ENCODE measurements at places on chromosomes 6 and 20. TPM values are rescaled to one million over a fixed set of nuclear protein-coding genes. Genes with fewer than 3 reads are reported as not detected.

DNA sequence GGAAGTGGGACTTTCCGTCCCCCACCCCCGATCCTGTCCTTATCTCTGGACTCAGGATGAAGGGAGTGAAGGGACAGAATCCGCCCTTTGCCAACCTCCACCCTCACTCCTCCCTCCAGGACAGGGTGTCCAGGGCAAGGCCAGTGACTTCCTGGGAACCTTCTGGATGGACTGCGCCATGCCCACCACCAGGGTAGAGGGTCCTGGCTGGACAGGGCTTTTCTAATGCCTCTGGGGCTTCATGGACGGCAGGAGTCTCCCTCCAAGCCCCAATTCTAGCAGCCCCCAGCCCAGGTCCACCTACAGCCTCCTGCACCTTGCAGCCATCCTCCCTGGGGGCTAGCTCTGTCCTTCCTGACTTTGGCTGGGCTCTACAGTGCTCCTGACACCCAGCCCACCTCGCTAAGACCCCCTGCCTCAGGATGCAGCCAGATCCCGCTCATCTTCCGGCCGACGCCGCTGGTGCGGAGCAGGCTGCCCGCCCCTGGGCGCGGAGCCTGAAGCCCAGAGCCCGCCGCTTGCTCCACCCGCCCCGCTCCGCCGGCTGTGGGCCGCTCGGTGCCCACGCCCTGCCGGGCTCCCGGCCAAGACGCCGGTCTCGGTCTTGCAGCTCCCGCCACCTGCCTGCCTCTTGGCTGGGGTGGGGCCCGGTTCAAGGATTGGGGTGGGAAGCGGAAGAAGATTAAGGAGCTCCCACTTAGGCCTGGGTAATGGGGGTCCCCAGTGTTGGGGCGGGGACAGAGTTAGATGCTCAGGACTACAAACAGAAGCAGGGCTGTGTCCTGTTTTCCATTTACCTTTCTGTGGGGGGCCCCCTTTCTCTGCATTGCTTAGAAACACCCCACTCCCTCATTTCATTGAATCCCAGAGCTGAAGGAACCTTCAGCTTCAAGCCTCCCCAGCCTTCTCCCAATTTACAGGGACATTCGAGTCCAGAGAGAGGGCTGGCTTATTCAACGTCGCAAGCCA, 72.8 kb downstream of the MDGA1 start:
- DNase-seq: peak; percentile 60

DNA sequence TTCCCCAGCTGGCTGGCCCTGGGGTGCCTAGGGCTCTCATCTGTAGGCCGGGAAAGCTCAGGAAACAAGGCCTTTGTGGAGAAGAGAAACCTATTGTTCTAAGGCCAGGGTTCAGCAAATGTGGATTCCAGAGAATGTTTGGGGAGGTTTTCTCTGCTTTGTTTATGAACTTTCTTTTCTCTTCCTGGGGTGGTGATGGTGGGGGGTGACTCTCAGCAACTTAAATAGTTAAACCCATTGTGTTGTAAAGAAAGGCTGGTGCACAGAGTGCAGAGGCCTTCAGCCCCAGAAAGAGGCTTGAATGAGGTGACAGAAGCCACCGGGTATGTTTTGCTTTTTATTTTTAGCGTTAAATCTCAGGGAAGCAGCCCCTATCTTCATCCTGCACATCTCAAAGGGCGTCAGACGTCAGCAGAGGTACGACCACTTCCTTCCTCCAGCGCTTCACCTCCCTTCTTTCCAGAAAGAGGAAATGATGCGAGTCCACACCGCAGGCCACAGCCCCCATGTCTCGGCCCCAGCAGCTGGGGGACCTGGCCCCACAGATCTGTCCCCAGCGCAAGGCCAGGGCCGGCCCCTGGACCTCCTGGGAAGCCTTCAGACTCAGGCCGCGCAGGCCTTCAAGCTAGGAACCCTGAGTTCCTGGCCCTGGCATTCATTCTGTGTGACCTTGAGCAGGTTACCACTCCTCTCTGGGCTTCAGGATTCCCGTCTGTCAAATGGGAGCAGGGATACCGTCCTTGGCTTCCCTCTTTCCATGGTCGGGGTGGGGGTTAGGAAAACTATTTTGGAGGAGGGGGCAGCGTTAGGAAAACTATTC, 605 bp upstream of the PPP1R16B start:
- DNase-seq: peak; percentile 65

CNBD2 gene
- 8.3 TPM for total RNA-seq

- DNase-seq: no peak
Measured at GRCh38 chr6:37095997-37096396, 74.0 kb upstream of the PIM1 start.

ROS1 gene
- not detected for total RNA-seq

CCHCR1 gene
- 21.8 TPM for total RNA-seq

GRCh38 chr6:107576852-107577251, 86.9 kb downstream of the SOBP start:
- DNase-seq: no peak

- no peak for DNase-seq
Measured at GRCh38 chr6:144305985-144306384, 20.9 kb downstream of the UTRN start.

- no peak for DNase-seq
Measured at GRCh38 chr6:34992376-34992775, 103.3 kb downstream of the ANKS1A start.

PERP gene
- under 0.01 TPM for total RNA-seq

- DNase-seq: no peak
Measured at GRCh38 chr6:12324099-12324498, 33.9 kb downstream of the EDN1 start.

DNA sequence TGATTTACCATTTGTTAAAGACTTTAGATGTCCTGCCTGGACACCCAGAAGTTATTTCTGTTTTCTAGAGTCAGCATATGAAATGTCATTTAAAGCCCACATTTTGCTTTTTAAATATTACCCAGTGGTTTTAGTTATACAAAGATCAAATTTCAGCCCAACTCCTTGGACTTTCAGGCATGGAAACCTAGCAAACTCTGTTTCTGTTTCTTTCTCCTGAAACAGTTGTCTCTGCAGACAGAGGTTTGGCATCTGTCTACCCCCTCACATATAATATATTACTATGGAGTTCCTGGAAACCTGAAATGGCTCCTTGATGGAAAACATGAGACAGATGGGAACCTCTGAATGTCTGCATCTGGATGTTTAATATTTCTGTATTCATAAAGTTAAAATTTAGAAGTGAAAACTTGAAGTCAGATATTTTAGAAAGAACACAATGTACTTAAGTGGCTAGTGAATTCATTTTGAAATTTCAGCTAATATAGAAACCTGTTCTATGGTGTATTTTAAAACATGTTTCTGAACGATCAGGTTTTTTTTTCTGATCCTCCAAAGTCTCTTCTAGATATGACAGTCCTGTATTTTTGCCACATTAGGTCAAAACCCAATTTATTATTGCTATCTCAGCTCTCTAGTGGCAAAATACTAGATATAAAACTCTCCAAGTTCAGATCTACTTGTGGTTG, 743.3 kb downstream of the CD109 start:
- no peak for DNase-seq

PRSS35 gene
- total RNA-seq: not detected

- DNase-seq: no peak
Measured at GRCh38 chr6:10532392-10532791, 11.2 kb downstream of the GCNT2 start.

DNA sequence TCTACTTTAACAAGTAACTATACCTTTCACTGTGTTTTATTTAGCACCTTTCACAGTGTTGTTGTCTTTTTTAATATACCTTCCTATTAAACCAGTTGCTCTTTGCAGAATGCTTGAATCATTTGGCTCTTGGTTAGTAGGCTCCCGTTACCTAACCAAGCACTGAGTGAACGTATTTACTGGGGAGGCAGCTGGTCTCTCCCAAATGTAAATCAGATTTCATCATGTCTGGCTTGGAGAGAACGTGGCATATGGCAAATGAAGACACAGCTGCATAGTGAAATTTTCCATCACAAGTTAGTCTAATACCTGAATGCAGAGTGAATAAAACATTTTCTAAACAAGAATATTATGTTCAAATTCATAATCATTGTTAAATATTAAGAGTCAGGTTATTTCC, 12.4 kb downstream of the HTR1E start:
- DNase-seq: no peak

DNA sequence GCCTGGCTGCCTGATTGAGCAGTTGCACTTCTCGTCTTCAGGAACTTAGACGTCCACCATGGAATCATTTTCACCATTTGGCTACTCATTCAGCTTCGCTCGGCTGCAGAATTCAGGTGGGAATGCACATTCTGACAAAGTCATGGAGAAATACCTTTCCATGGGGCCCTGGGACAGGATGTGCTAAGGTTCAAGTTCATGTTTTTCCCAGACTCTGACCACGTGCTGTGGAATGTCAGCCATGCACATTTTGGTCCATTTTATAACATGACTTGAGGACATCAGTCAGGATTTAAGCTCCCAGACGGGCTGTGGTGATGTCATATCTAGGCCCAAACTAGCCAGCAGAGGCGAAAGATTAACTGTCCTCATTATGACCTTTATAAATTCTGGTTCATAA, 205.3 kb downstream of the TBXT start:
- no peak for DNase-seq

DNA sequence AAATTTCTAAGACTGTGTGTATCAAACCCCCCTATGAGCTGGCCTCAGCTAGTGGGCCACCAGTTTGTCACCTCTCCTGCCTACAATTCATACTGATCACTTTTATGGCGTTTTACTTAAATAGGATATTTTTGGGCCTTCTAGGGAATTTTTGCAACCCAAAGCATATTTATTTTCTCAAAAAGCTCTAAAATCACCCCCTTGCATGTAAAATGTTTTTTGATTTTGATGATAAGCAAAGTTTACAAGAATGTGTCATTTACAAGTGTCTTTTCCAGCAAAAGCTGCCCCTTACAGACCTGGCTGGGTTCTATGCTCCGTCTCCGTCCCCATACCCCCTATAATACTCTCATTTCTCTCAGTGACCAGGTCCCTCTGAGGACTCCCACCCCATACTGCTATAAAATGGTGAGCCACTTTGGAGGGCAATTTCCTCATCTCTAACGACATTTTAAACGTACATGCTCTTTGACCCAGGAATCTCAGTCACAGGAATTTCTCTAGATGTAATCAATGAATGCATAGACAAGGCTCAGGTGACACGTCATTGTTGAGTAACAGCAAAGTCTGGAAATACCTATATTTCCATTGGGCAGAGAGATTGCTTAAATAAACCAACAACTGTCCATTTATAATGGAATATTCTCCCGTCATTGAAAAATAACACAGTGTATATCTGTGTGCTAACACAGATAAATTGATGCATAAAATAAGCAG, 13.9 kb upstream of the OCSTAMP start:
- DNase-seq: no peak

- no peak for DNase-seq
Measured at GRCh38 chr6:121112356-121112755, 221.9 kb downstream of the TBC1D32 start.

DNA sequence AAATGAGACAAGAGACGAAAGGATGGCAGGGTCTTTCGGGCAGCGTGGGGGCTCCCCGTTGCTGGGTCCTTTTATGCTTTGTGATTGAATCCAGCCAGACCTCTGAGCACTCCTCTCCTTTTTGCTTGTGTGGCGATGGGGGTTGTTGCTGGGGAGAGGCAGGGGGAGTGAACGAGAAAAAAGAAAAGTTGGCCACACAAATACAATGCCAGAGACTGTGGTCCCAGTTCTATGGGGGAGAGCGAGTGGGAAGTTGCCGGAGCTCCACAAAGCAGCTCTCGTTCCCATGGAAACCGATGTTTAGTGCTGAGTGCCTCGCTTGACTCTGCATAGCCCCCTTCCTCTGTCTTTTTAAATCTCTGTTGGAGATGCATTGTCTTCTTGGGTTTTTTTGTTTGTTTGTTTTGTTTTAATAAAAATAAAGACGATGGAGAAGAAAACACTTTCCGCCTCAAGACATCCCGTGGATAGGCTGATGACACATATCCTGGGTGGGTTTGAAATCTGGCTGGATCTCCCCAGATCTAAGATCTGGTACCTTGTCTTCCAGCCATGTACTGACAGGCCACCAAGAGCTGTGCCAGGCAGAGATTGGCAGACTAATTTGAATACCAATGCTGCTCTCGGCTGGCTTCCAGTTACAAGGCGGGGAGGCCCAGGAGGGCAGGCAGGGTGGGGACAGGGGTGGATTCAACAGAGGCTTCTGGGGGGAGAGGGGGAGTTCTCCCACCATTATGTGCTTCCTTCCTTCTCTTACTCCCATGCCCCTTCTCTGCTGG, 529.3 kb downstream of the QKI start:
- DNase-seq: no peak

- DNase-seq: no peak
Measured at GRCh38 chr6:89602166-89602565, 36.4 kb downstream of the LYRM2 start.

TNXB gene
- total RNA-seq: 1.1 TPM

GRCh38 chr6:94361304-94362060, 942.1 kb upstream of the EPHA7 start:
- no peak for DNase-seq

DNA sequence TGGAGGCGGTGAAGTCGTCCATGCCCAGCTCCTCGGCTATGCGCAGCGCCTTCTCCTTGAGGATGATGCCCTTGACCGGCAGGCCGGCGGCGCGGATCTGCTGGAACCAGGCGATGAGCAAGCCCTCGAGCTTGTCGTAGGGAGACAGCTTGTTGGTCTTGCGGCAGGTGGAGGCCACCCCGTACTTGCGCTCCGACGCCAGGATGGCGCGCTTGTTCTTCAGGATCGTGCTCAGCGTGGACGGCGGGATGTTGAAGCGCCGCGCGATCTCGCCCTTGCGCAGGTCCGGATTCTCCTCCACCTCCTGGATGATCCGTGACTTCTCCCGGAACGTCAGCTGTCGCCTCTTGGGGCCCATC, 435 bp downstream of the CENPB start:
- no peak for DNase-seq

MOG gene
- total RNA-seq: not detected

GRCh38 chr6:132731086-132731485, 17.2 kb upstream of the VNN1 start:
- DNase-seq: no peak

DNA sequence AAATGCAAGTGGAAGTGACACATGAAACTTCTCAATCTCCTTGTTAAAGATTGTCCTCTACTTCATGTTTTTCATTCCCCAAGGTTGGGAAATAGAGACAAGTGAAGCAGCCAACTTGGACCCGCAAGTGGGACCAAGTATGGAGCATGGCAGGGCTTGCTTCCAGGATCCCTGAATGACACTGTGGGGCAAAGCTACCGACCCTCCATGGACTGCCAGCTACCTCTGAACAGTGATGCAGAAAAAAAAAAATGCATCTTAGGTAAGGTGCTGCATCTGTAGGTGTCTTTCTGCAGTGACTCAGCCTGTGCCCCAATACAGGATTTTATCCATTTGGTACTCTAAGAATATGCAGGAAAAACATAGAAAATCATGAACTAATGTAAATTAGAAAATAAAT, 119.1 kb upstream of the ENPP5 start:
- DNase-seq: no peak

DNA sequence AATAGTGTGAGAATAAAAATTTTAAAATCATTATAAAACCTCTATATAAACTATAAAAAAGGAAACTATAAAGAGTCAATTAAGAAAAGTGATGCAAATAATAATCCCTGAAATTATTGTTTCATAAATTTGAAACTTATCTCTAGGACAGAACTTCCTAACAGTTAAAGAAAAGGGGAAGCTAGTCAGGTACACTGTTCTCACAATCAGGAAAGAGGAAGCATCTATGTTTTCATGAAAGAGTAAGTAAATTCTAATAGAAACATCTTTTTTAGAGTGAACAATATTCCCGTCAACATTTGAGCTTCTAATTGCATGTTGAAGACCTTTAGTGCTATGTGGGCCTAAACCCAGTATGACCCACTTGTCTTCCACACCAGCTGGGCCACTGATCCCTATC, 1.2 kb upstream of the ADGRF1 start:
- DNase-seq: peak; percentile 69
